WTC11 (cell line): ENCODE measurements at places on chromosomes 1 and 21. TPM values are rescaled to one million over a fixed set of nuclear protein-coding genes. Genes with fewer than 3 reads are reported as not detected.

Gene FALEC
- total RNA-seq, result 0.71 to 1.2 TPM (median 1.0 TPM) in 3 replicates

- no peak for DNase-seq
- no peaks in the 10 kb centered on the region for H3K4me1 ChIP-seq
- no peak overlapping the region for H3K4me3 ChIP-seq
- H3K36me3 ChIP-seq, result no peaks in the 10 kb centered on the region
- no peaks in the 10 kb centered on the region for H3K27me3 ChIP-seq
- H3K27ac ChIP-seq, result no peak overlapping the region
These were observed 26.9 kb upstream of the C1orf21 start for GRCh38 chr1:184359909-184360308.

GRCh38 chr1:18175530-18176377 lies 68.2 kb downstream of the IGSF21 start:
- DNase-seq, result peak; percentile 30
- H3K27ac ChIP-seq, result peak overlapping the region; percentile 93
- peaks cover 55% of the 10 kb centered on the region for H3K4me1 ChIP-seq
- no peaks in the 10 kb centered on the region for H3K27me3 ChIP-seq

GRCh38 chr1:205472737-205473441 lies 17.0 kb upstream of the BLACAT1 start:
- H3K27me3 ChIP-seq, result peaks cover 37% of the 10 kb centered on the region
- H3K4me1 ChIP-seq, result peaks cover 36% of the 10 kb centered on the region
- peak overlapping the region; percentile 10 for H3K4me3 ChIP-seq
- H3K27ac ChIP-seq, result no peak overlapping the region
- no peak for DNase-seq
- H3K36me3 ChIP-seq, result peaks cover 15% of the 10 kb centered on the region
